CD8-positive, alpha-beta memory T cell (primary cell): ENCODE measurements at places on chromosomes 6 and 20.

DNA sequence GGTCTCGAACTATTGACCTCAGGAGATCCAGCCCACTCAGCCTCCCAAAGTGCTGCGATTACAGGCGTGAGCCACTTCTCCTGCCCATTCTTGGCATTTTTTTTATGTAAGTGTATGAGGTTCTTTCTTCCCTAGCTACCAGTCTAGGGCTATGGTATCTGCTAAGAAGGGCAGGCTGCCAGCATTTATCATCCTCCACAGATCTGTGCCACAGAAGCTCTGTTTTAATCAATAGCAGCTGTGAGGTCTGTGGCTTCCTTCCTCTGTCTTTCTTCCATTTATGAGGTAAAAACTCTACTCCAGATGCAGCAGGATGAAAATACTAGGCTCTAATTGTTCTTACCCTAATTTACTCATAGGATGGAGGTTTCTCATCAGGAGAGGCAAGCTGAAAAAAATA is 1382.4 kb upstream of the ADGRB3 start:
- DNase-seq, result no peak

DNA sequence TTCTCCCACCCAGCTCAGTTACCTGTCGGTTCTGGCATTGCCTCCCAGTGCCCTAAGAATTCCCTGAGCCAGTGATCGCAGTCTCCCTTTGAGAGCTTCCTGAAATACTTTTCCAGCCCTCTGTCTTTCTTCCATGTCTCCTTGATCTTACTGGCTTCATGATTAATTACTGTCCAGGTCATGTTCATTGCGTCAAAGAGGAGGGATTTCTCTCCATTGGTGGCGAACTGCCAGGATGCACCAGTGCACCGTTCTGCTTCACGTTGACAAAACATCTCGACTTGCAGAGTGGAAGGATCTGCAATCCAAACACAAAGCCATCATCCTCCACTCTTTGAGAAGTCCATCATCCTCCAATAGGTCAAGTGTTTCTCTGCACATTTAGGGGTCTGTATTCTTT is 8.6 kb downstream of the RAET1E start:
- DNase-seq, result no peak

DNA sequence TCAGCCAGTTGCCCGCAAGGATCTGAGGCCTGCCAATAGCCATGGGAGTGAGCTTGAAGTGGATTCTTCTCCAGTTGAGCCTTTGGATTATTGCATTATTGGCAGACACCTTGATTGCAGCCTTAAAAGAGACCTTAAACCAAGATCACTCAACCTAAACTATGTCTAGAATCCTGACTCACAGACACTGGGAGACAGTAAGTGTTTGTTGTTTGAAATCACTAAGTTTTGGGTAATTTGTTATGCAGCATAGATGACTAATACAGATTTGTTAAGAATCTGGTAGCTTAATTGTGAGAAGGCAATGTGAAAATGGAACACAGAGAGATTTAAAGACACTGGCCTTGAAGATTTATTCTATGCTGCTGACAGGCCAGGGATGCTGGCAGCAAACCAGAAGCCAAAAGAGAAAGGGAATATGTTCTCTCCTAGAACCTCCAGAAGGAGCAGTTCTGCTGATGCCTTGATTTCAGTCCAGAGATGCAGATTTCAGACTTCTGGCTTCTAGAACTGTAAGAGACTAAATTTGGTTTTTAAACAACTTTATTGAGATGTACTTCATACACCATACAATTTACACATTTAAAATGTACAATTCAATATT is 17.6 kb downstream of the SIRPD start:
- no peak for DNase-seq

GRCh38 chr6:168640768-168641167 is 199.8 kb downstream of the SMOC2 start:
- DNase-seq, result no peak
